Liver (tissue), 10 donors: ENCODE measurements at places on chromosomes 6 and 20. TPM values are rescaled to one million over a fixed set of nuclear protein-coding genes. Genes with fewer than 3 reads are reported as not detected.

Gene KHDC1L
- total RNA-seq: not detected

Gene GLP1R
- not detected for total RNA-seq

Gene CNR1
- total RNA-seq: 0.67 TPM

Gene IRAK1BP1
- 2.2 TPM for total RNA-seq

Gene ENPP1
- total RNA-seq: 53.1 TPM

Gene HCK
- 20.6 TPM for total RNA-seq

Gene FAM209B
- total RNA-seq: not detected

Gene THEMIS
- total RNA-seq: 0.59 TPM

Gene TRIM15
- total RNA-seq: 1.6 TPM

Gene HLA-DMA
- 7.8 TPM for total RNA-seq

Gene ZBP1
- 0.42 TPM for total RNA-seq

Gene HAO1
- total RNA-seq: 17.8 TPM

Gene PSORS1C2
- total RNA-seq: not detected

Gene SLC25A27
- 4.8 TPM for total RNA-seq

Gene CPXM1
- 0.08 TPM for total RNA-seq

Gene FGD2
- 24.4 TPM for total RNA-seq

Gene FAM120B
- 10.5 TPM for total RNA-seq

Gene FRK
- total RNA-seq: 26.8 TPM

Gene MYLK2
- 0.19 TPM for total RNA-seq

Gene FAM162B
- total RNA-seq: 0.56 TPM

Gene LRRC73
- 0.08 TPM for total RNA-seq

Gene PROCR
- total RNA-seq: 3.7 TPM
